ENCODE measurements at places on chromosomes 5 and 9.

- peak; percentile 63 for DNase-seq
Observed at GRCh38 chr9:21016701-21017491, 14.5 kb downstream of the HACD4 start.

DNA sequence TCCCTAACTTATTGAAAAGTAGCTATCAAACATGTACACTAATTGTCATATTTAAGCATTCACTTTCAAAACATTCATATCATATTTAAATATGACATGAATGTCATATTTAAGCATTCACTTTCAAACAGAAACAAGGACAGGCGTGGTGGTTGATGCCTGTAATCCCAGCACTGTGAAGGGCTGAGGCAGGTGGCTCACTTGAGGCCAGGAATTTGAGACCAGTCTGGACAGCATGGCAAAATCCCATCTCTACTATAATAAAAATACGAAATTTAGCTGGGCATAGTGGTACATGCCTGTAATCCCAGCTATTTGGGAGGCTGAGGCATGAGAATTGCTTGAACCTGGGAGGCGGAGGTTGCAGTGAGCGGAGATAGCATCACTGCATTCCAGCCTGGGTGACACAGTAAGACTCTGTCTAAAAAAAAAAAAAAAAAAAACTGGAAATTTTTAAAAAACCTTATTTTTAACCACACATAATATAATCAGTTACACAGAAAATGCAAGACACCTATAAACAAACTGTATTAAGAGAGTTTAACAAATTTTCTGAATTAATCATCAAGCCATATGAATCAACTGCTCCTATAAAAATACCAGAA lies 88.1 kb downstream of the LPAR1 start:
- no peak for DNase-seq

GRCh38 chr9:124256517-124257069 lies 1.2 kb upstream of the NEK6 start:
- DNase-seq = peak; percentile 94

GRCh38 chr9:80163889-80164288 lies 592.1 kb downstream of the TLE4 start:
- no peak for DNase-seq

GRCh38 chr9:125103021-125103420 lies 40.3 kb downstream of the SCAI start:
- DNase-seq = no peak

- no peak for DNase-seq
Observed at GRCh38 chr9:89563571-89564345, 41.1 kb upstream of the GADD45G start.
